ENCODE measurements at places on chromosomes 2 and 18. TPM values are rescaled to one million over a fixed set of nuclear protein-coding genes. Genes with fewer than 3 reads are reported as not detected.
A peak's percentile ranks its signal among the peaks of the same experiment; 100 is the strongest.

FOXD4L1 gene
- not detected for total RNA-seq

ANKRD30B gene
- total RNA-seq: not detected

IHH gene
- total RNA-seq: not detected

GRCh38 chr2:102144128-102144527 is 1.6 kb downstream of the IL1R1 start:
- DNase-seq: no peak

DNA sequence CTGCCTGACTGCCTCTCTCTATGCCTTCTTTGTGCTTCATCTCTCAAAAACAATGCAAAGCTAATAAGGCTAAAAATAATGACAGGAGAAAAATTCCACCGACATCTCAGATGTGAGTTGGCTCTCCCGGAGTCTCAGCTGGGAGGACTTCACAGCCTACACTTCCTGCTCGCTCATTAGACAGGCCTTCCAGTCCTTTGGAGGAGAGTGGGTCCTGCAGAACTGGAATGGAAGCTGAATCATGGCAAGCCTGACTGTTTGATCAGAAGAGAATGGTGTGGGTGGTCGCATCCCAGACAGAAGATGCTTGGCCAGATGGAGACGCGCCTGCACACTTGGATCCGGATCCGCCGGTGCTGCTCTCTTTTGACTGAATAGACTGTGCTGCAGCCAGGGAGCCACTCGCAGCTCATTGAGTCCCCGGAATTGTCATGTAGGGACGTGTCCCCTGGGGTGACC is 49.7 kb downstream of the TRIB2 start:
- no peak for DNase-seq

DNA sequence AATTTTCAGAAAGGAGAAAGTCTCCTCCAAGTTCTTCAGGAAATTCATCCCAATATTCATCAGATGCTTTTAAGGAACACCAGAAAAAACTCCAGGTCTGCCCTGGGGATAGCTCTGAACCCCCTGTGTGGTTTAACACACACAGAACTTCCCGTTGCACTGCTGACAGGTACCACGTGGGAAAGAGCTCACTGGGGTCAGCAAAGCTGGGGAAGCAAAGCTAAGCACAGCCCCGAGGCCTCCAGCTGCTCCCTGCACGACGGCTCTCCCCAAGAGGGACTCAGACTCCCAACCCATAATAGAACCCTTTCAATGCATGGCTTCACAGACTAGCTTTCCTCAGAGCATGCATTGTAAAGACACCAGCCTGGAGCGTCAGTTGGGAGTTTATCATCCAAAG is 28.0 kb downstream of the ADI1 start:
- DNase-seq: no peak

DNA sequence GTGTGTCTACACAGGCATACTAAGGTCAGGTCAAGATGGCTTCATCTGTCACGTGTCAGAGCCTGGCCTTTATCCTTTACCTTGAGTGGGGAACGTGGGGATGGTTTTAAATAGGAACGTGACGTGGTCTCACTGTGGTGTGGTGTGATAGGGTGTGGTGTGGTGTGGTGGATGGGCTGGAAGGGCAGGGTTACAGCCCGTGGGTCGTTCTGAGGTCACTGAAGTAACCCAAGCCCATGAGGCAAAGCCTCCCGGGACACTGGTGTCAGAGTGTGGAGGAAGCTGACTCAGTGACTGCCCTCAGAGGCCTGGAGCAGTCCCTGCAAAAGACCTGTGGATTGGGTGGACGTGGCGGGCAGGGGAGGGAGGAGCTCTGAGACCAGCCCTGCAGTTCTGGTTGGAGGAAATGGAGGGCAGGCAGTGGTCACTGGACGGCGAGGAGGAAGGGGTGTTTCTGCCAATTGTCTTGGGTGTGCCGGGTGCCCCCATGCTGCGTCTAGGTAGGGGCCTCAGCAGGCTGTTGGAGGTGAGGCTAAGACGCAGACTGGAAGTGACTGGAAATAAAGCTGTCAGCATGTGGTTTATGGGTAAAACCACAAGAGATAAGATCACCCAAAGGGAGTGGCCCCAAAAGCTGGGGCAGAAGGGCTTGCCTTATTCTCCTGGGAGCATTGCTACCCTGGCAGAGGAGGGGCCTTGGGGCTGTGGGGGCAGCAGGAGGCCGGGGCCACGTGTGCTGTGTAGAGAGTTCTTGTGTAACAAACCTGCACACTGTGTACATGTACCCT is 84.8 kb downstream of the SH3RF3 start:
- peak; percentile 59 for DNase-seq

- no peak for DNase-seq
These were observed 71.7 kb upstream of the CDCA7 start for GRCh38 chr2:173282795-173283545.

All from urinary bladder (tissue), 4 donors.